ENCODE measurements at places on chromosomes 1 and 21.

DNA sequence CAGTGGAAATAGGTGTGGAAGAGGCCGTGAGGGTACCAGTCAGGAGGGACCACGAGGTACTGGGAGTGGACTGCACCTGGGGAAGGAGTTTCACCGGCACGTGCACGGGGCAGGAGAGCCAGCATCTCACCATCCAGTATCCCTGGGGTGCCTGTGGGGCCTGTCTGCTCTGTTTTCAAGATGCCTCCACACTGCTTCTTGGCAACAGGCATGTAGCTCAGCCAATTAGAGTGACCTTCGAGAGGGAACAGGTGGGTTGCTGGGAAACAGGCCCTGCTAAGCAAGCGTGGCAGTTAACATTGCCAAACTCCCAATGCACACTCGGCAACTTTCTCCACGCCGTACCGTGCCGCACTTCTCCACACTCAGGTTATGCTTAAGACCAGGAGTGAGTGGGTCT is 17.7 kb downstream of the KCNC4 start:
- DNase-seq, result no peak

DNA sequence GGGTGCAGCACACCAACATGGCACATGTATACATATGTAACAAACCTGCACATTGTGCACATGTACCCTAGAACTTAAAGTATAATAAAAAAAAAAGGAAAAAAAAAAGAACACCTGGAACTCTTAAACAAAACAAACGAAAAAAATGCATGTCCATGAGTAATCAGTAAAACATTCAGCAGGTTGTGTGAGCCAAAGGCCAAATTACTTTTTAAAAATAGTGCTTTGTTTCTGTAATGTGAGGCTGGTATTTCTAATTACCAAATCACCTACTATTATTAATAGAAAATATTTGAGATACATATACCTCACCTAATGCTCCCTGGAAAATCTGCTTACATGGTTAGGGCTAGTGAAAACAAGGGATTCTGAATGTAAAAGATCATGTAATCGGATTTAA is 294.4 kb upstream of the NR5A2 start:
- DNase-seq, result peak; percentile 53

- DNase-seq, result no peak
Observed at GRCh38 chr1:106232128-106232527, 824.3 kb upstream of the PRMT6 start.

DNA sequence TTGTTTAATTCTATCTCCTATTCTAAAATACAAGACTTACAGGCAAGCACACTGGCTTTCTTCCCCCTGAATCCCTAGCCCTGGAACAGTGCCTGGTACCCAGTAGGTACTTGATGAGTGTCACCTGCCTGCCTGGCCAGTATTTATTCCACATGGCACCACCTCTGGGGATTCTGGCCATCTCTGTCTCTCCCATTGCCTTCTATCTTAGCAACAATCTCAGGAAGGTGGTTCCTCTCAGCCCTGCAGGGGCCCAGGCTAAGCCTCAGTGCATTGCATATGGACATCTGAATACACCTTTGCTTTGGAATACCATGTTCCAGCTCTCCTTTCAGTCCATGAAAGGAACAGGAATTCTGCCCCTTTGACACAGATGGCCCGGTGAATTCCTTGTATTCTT is 81.0 kb downstream of the HIVEP3 start:
- no peak for DNase-seq

DNA sequence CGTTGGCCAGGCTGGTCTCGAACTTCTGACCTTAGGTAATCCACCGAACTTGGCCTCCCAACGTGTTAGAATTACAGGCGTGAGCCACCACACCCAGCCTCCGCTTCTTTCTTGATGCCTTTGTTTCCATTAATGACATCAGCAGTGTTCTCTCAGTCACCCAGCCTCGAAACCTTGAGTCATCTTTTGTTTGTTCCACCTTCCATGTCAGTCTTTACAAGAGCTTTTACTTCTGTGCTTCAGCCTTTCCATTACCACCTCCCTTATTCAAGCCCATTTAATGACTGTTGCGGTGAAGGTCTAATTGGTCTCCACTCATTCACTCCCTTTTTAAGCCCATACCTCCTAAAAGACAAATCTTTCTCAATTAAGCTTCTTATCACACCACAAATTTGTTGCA is 146.6 kb upstream of the ADGRL2 start:
- DNase-seq, result peak; percentile 29

DNA sequence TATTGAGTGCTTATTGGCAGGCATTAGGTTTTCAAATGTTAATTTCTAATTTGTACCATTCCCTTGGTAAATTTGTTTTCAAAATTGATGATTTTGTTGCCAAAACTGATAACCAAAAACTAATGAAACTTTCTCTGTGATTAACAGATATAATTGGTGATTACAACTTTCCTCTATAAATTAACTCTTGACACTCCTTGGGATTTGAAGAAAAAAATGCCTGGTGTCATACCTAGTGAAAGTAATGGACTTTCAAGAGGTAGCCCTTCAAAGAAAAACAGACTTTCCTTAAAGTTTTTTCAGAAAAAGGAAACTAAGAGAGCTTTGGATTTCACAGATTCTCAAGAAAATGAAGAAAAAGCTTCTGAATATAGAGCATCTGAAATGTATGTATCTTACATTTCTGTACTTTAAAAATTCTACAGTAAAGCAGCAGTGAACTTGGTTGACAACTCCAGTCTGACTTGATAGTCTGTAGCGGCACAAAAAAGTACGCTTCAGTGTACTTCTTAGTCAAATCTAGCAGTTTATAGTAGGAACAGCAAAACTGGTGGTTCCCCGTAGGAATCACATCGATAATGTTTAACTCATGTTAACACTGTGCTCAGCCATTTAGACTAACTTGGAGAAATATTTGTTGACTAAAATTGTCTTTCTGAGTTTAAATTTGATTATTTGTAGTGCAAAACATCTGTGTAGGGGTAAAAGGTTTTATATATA is 3.0 kb downstream of the USP1 start:
- DNase-seq, result no peak

GRCh38 chr1:214492401-214493075 is 58.9 kb downstream of the PTPN14 start:
- DNase-seq, result no peak

DNA sequence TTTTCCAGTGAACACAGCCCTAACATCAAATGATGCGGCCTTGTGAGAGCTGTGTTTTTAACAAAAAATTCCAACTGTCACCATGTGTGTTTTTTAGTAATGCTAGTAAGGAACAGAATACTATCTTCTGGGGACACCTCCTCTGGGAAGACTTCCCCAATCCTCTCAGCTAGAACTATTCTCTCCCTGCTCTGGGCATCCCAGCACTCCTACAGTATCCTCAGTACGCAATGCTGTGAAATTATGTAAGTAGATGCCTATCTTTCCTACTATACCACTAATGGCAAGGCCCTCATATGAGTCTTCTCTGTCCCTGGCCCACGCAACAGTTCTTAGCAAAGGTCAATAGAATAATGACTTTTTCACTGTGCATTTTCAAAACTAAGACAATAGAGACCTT is 19.5 kb upstream of the TTC39A start:
- no peak for DNase-seq

DNA sequence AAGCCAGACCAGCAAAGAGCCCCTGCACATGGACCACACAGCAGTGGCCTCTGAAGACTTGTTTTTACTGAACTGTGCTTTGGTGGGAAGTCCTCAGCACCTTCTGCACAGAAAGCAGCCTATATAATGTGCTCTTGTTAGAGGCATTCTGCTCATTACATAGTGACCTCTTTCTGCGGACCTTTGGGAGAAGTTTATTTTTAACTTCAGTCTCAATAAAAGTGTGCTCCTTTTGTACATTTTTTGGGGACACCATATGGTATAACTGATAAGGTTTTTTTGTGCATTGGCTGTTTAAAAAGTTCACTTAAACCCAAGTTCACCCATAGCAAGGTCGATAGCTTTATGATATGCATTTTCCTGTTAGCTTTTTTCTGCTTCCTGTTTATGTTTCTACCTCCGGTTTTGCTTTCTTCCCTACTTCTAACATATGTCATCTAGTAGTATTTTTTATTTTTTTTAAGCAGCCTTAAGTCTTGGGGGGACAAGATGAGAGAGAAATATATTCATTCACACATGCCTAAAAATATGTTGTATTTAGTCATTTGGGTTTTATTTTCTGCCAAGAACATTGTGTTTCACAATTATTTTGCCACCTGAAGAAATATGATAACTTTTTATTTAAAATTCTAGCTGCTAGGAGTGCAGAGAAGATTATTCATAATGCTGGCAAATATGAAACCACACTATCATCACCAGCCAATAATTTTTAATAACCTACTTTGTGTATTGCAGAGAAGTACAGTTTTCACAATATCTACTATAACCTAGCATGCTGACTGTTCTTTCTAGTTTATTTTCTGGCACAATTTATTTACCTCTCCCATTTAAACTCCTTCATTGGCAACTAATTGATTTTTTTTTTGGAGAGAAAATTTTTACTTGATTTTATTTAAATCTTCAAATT is 22.9 kb upstream of the SLC19A2 start:
- no peak for DNase-seq

DNA sequence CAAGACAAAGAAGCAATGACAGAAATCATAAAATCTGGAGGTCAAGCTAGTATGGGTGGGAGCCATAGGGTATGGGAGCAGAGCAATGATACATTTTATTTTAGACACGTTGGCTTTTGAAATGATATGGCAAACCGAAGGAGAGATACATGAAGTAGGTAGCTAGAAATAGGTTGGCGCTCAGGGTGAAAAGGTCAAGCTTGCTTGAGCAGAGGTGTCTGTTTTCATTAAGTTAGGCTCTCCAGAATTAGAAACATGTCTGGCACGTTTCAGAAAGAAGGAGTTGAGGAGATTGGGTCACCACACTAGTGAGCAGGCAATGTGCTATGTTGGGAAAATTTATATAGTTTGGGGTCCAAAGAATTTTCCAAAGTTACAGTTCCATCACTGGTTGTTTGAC is 151.4 kb downstream of the AMY1C start:
- no peak for DNase-seq

DNA sequence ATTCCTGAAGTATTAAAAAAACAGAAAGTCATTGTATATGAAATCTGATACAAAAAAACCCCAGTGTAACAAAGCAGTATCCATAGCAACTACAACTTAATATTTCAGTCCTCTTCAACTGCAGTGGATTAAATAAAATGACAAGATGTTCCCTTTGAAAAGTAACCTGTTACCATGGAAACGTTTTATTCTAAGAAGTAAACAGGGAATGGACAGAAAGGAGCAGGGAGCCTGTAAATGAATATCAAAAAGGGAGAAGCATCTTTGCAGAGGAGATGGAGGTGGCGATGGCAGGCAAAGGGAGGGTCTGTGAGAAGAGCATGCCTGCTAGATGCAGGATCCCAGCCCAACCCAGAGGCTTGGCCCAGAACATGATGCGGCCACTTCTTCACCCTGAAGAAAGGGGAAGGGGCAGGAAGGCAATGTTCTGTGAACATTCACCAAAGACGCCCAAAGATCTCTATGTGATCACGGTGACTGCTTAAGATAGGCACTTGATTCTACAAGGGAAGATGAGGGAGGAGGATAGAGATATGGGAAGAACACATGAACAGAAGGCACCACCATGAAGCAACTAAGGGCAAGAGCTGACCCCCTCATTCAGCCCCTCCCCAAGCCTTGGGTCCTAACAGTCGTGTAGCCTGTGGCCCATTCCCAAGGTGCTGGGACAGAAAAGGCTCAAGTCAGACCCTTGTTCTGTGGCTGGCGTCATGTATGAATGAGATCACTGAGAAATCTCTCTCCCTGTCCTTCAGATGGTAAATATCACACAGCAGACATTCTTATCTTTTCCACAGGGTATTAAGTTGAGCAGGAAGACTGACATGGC is 200.0 kb downstream of the SLC45A1 start:
- DNase-seq, result peak; percentile 61

DNA sequence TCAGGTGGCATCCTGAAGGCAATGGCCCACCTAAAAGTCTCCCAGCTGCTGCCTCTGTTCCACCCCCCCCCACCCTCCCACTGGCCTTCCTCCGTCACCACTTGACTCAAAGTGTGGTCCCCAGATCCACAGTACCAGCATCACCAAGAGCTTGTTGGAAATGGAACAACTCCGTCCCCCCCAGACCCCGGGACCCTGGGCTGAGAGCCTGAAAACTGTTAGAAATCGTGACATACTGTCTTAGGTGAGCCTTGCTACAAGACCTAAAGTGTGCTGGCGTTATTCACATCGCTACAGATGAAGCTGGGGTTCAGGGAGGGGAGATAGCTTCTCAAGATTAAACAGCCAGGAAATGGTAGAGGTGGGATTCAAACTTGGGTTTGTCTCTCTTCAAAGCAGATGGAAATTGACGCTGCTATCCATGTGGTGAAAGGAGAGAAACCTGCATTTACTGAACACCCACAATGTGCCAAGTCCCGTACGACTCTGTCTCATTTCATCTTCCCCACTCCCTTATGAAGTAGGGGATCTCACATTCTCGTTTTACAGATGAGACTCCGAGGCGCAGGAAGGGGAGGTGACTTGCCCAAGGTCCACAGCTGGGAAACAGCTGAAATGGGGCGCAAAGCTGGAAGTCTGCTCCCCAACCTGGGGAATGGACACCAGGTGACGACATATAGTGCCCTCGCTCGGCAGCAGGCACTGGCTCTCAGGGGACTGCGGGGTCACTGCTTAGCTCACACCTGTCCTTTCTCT is 52.8 kb upstream of the IFFO2 start:
- DNase-seq, result no peak

DNA sequence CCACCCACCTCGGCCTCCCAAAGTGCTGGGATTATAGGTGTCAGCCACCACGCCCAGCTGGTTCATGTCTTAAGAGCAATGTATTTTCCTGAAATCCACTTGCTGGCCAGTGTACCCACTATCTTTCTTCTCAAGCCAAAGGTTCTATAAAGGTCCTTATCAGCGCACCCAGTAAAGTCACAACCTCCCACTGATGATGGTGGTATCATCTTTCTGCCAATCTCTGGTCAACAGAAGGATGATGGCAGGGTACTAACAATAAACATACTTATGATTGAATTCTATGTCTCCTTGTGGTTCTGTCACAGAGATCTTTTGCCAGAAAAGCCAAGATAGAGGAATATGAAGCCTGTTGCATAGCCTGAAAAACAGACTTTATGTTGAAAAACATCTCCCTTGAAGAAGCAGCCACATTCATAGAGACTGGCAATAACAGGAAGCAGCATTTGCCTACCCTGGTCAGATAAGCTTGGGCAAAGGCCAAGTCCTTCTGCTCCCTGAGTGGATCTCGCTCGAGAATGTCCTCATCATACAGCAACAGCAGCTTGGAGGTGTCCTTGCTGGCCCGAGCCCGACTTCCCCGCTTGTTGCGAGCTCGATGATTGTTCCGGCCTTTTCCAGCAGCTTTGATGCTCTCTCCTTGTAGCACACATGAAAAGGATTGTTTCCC is 73.0 kb downstream of the DAP3 start:
- no peak for DNase-seq

- no peak for DNase-seq
Observed at GRCh38 chr21:42083361-42083690, 12.2 kb downstream of the UMODL1 start.

- peak; percentile 25 for DNase-seq
Observed at GRCh38 chr1:229334716-229335115, 8.1 kb downstream of the CCSAP start.

GRCh38 chr1:193411714-193412113 is 225.3 kb upstream of the B3GALT2 start:
- no peak for DNase-seq

Measured in M059J (cell line).